ENCODE measurements at places on chromosomes 6 and 20.

- no peak for DNase-seq
Measured at GRCh38 chr6:167678102-167679101, 148.3 kb upstream of the AFDN start.

DNA sequence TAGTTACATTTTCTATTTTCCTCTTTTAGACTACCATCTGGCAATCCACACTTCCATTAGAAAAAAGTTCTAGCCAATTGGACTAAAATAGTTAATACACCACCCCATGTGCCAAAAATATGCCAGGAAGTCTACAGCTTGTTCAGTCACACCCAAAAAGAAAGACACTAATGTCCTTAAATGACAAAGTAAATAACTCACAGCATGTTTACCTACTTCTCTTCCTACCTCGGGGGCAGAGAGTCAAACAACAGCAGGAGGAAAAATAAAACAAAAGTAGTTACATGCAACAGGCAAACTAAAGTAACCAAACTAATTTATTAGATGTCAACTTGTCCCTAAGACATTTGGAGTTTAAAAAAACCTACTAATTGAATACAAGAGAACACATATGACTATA, 57.0 kb downstream of the UBE3D start:
- DNase-seq = no peak

DNA sequence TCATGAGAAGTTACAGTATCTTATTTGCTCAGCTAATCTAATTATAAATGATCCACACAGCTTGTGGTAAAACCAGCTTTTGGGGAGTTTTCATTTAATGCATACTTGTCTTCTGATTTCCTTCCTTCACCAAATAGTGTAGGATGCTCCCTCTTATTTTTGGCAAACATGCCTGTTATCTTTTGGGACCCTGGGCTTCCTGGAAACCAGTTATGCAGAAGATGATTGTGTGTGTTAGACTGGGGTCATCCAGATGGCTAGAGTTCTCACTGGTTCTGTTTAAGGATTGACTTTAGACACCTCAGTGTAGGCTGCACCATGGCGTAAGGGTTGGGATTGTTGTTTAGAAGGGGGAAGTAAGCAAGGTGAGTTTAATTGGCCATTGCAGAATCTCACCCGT, 61.3 kb downstream of the PTPN1 start:
- DNase-seq = no peak

DNA sequence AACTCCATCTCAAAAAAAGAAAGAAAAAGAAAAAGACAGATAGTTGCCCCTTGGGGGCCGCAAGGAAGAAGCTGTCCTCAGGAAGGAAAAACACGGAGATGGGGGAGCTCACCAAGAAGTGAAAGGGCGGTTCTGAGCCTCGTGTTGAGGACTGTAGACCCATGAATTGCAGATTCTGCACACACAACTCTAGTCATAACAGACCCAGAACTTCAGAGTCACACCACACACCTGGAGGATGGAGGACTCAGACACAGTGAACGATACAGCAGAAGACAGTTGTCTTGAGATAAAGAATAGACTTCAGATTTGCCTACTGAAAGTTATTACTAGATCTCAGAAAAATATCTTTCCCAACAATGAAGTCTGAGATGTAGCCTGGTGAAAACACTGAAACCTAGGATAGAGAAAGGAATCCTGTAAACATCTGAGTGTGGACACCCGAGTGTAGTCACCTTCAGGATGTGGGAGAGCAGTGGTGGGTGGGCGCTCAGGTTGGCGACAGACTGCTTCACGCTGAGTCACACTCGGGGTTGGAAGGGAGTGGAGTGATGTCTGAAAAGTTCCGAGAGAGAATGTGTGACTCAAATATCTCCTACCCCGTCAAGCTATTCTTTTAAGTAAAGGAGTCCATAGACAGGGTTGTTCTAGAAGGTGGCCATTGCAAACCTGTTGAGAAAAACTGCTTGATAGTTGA, 88.1 kb downstream of the MAP3K4 start:
- no peak for DNase-seq

GRCh38 chr6:152206072-152206818, 398.8 kb downstream of the ESR1 start:
- DNase-seq = no peak

- no peak for DNase-seq
Measured at GRCh38 chr6:35973670-35974222, 50.7 kb downstream of the SLC26A8 start.

DNA sequence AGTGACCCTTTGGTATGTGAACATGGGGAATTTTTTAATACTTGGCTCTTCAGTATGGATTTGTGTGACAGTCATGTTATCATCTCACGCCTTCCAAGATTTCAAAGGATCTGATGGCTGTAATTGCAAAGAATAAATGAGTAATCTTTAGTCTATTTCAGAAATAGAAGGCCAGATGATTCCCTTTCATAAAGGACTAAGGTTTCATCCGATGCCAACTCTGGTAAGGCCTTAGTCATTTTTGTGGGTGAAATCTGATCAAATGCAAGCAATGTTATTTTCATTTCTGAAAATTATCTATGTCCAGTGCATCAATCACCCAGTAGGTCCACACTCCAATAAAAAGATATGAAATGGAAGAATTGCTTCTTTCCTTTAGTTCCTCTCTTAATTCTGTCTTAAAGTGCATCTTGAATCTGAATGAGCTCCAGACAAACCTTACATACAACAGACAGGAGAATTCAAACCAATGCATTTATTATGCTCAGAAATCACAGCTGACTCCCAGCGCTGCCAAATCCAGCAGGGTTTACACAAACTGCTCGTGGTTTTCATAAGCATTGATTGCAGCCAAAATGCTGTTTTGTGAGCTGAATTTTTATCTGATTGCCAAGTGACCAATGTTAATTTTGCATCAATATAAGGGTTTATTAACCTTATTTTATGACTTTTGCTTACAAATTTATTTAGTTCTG, 565.2 kb upstream of the MARCKS start:
- no peak for DNase-seq

GRCh38 chr20:41437836-41438235, 71.2 kb upstream of the EMILIN3 start:
- no peak for DNase-seq

GRCh38 chr20:60073504-60073903, 115.3 kb downstream of the CDH26 start:
- DNase-seq = no peak

DNA sequence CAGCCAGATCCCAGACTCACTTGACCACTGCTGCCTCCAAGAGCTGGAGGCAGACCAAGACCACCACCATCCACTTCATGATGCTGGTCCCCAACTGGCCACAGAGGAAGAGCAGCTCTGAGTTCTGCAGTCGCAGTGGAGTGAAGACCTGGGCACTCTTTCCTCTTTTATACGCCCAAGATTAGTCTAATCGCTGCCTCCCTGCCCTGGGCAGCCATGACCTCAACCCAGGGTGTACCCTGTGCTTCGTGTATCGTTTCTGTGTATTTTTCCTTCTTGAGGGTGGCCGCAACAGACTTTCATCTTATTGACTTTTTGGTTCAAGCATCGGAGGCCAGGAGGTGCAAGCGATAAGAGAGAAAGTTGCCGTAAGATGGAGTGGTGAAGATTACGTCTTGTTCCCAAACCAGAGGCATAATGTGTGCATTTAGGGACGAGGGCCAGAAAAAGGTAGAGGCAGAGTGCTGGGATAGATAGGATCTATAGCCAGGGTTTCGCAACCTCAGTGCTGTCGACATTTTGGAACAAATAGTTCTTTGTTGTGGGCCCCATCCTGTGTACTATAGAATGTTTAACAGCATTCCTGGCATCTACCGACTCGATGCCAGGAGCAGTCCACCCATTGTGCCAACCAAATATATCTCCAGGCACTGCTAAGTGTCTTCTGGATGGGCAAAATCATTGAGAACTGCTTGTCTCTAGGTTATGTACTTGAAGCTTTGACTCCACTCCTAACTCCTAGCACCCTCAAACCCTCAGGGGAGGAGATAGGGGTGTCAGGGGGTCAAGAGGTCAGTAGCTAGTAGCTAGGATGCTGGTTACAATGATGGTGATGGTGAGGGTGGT, at the start of gene PGC:
Gene PGC, minus strand, starts transcription at position 142 of the 846 bp plus-strand sequence. Its CDS starts 63 bp downstream, at position 79.
- DNase-seq = no peak

DNA sequence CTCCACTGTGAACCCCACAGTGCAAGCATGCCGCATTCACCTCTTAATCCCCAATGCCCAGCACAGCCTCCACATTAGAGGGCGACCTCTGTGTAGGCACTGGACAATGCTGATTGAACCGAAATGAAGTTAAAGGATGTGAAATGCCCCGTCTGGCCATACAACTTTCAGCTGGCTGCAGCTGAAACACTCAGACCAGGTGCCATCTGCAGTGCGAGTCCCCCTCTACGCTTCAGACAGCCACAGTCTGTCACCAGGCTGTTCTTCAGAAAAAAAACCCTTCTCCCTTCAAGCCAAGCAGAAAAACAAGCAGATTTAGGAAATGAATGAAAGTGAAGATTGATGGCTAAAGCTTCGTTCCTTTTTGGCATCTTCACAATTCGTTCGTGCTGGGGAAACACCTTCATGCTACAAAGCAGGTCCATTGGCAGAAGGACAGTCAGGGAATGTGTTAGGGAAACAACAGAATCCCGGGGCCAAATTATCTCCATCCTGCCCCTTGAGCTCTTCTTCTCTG, 44.7 kb downstream of the TNFAIP3 start:
- DNase-seq = no peak

GRCh38 chr6:157029980-157030690, 253.0 kb downstream of the ARID1B start:
- DNase-seq = no peak

DNA sequence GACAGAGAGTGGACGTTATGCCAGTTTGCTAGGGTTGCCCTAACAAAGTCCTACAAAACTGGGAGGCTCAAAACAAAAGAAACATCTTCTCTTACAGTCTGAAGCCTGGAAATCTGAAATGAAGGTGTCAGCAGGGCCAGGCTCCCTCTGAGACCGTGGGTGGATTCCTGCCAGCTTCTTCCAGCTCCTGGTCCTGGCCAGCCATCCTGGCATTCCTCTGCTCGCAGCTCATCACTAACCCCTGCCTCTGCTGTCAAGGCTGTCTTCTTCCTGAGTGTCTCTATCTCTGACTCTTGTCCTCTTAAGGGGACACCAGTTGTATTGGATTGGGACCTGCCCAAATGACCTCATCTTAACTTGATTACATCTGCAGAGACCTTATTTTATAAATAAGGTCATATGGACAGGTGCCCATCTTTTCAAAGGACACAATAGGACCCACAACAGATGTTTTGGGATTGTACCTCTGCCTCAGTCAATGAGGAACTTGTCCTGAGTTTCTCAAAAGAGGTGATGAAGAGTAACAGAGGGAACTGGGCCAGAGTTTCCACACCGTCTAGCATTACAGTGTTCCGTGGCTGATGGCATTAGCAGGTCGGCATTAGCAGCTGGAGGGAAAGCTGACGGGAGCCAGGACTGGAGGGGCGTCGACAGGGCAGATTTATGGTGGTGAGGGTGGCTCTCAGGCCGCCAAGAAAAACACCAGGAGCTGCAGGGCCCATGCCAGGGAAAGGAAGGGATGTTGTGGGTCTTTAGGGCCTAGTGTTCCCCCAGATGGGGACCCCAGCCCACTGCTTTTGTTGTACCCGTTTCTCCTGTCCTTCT, 157.3 kb downstream of the TBXT start:
- DNase-seq = no peak

DNA sequence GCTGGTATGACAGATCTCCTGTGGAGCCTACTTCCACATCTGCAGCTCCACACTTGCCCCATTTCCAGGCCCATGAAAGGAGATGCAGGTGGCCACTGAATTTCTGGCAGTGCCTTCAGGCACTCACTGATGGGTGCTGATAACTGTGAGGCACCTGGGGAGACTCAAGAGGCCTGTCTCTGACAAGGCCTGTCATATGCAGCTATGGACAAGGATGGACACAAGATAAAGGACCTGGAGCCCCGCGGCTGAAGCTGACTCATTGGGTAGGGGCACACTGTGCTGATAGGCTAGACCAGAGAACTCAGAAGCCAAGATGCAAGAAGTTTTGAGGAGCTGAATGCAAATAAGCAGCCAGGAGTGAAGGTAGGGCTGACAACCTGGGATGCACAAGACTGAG, 81.0 kb upstream of the LRFN2 start:
- DNase-seq = no peak

GRCh38 chr20:21360705-21361104, 36.6 kb downstream of the NKX2-4 start:
- peak; percentile 53 for DNase-seq

GRCh38 chr6:45822873-45823272, 192.8 kb downstream of the CLIC5 start:
- no peak for DNase-seq

DNA sequence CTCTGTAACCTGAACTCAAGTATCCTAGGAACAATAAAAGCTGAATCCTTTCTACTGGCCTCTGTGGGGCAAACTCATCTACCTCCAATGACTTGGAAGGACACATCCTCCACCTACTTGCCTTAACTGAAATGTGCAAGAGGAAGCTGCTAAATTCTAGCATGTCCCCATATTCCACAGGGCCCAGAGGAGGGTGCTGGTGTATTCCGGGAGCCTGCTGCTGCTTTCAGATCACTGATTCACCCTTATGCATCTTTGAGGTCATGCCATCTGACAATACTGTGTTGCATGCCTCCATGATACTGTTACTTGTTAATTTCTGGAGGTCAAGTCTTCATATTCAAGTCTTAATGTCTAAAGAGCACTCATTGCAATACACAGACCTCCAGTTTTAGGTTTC, 40.3 kb downstream of the LYRM4 start:
- no peak for DNase-seq

DNA sequence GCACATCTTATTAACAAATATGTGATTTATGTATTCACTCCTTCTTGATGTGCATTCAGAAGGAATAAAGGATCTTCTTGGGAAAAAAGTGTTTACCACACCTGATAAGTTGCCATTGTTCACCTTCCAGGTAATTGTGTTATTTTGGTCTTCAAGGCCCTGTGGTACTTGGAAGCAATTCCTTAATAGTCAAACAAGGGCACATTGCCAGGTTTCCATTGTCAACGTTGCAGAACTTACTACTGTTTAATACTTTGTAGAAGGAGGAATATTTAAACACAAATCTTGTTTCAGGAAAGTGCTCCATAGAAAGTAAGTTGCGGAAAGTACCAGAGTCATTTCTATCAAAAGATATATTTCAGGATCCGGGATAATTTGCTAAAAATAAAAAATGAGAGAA, 129.5 kb upstream of the SGK1 start:
- DNase-seq = no peak

GRCh38 chr20:24283186-24283585, 186.2 kb upstream of the SYNDIG1 start:
- DNase-seq = no peak
